Hippocampal formation (tissue), 2 donors: ENCODE measurements at places on chromosomes 5 and 9.

- no peak for DNase-seq
Measured at GRCh38 chr5:73445665-73446630, 2.6 kb downstream of the FOXD1 start.

GRCh38 chr5:180380441-180380840, 27.3 kb upstream of the GFPT2 start:
- no peak for DNase-seq

GRCh38 chr9:133155156-133155555, 8.6 kb downstream of the GBGT1 start:
- DNase-seq = no peak

GRCh38 chr5:54484219-54484894, 28.9 kb downstream of the HSPB3 start:
- no peak for DNase-seq

DNA sequence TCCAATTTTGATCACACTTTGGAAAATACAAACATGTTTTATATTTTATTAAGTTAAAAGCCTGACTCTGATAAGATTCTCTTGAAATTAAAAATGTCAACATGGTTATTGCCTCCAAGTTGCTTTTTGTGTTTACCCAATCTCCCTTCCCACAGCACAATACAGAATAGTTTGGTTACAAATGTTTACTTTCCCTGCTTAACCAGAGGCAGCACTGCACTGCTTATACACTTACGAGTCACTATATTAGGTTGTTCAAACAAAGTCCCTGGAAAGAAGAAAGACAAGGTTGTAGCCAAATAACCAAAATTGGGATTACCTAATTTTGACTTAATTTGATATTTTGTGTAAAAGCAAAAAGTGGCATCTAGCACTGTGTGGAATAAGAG, 25.9 kb downstream of the SRFBP1 start:
- no peak for DNase-seq

DNA sequence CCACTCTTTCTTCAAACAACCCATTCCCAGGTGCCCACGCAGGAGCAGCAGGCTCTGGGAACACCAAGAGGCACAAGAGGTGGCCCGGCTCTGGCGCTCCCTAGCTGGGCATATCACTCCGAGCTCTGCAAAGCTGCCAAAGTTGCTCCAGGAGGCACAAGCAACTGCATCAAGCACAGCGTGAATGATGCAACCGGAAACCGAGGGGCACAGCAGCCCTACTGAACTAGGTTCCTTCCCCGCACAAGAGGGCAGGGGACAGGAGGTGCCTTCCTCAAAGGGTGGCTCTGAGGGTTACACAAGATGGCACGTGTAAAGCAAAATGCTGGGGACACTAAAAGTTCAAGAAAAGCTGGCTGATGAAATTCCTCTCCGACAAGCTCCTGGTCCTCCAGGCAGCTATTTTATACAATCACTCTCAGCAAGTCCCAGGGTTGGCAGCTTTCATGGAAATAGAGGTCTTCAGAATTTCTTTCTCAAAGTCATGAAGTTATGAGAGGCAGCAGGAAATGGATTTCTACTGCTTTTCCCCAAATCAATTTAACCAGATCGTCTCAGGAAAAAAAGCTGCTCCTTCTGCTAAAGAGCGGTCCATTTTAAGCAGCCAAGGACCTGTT, 22.9 kb downstream of the PSMB7 start:
- DNase-seq = no peak

DNA sequence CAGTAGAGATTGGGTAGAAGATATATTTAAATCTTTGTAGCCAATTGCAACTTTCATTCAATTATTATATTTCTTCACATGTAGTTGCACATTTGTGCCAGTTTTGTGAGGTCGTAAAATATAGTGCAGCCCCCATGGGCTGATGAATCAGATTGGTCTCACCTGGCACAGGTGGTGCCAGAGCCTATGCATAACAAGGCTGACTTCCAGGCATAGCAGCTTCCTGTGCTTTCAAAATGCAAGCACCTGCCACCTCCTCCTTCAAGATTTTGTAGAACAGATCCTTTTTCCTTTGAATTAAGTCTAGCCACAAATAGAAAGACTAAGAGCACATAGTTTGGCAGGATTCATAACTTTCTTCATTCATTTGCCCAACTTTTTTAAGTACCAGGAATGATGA, 87.1 kb downstream of the STARD4 start:
- no peak for DNase-seq

GRCh38 chr5:180815293-180815917, 12.8 kb upstream of the MGAT1 start:
- DNase-seq = no peak

DNA sequence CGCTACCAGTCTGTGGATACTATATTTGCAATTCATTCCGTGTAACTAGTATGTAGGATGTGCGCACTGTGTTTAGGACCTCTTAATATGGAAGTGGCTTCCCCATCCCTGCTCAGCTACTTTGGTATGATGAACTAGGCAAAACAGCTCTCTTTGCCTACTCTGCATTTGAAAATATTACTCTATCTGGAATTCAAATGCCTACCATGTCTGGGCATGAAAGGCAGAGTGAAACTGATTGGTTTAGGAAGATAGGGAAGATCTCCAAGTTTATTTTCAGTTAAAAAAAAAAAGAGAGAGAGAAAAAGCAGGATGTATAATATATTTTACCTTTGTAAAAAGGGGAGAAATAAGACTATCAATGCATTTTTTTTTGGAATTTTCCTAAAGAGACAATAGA, 74.1 kb upstream of the ELL2 start:
- DNase-seq = no peak

DNA sequence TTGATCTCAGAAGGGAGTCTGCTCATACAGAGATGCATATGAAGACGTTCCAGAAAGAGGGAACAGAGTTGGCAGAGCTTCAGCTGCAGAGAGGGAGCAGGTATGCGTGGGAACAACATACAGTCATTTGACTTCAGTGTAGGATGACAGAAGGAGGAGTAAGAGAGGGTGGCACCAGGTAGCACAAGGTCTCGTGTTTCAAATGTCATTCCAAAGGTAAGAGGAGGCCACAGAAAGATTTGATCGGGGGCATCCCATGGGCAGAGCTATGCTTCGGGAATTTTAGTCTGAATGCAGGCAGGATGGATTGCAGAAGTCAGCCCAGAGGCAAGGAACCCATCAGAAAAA, 367.1 kb downstream of the CDK5RAP2 start:
- DNase-seq = no peak

GRCh38 chr9:72980600-72981265, 27.9 kb upstream of the ALDH1A1 start:
- DNase-seq = no peak

GRCh38 chr5:102733534-102733933, 21.6 kb upstream of the PAM start:
- no peak for DNase-seq

DNA sequence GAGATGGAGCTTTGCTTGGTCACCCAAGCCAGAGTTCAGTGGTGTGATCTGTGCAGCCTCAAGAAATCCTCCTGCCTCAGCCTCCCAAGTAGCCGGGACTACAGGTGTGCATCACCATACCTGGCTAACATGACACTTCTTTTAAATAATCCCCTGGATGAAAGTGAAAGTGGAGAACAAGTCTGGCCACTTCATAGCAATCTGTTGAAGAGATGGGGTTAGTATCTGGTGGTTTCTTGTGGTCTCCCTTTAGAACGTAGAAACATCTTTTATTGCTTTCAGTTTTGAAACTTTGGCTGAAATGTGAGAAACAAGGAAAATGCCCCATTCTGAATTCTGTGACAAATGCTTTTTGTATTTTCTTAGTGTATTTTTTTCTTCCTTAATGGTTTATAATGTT, 452.5 kb upstream of the RIOK2 start:
- DNase-seq = no peak

- DNase-seq = peak; percentile 68
Measured at GRCh38 chr9:73565833-73566465, 414.3 kb downstream of the ANXA1 start.

- no peak for DNase-seq
Measured at GRCh38 chr9:108582726-108583125, 273.1 kb downstream of the ACTL7B start.

DNA sequence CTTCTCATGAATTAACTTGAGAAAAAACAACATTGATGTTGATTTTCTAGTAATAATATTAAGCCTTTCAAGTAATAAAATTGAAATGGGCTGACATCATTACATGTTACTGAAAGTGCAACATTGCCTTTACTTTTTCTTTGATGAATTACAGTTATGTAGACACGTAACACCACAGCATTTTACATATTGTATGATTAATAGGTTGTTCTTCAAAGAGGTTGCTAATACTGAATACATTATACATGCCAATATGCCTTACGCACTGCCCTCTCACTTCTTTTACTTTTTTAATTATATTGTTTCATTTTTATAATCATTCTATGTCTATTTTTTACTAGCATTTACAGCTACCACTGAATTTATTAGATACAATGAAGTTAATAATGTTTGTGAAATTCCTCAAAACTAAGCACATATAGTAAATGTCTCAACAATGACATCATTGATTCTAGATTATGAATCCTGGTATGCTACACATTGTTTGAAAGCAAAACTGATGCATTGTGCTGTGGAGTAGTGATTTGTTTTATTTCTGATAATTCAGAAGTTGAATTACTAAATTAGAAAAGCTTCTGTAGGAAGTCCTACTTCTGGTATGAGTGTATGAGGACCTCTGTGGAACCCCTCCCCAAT, 464.4 kb upstream of the IZUMO3 start:
- DNase-seq = no peak

- no peak for DNase-seq
Measured at GRCh38 chr9:125839317-125839716, 92.1 kb downstream of the PBX3 start.

- no peak for DNase-seq
Measured at GRCh38 chr9:35357826-35358225, 132.1 kb upstream of the RUSC2 start.

GRCh38 chr5:18276939-18277338, 642.7 kb downstream of the TAF11L14 start:
- DNase-seq = no peak

- DNase-seq = peak; percentile 91
Measured at GRCh38 chr9:97982683-97983588, at the start of gene ANP32B. Gene ANP32B (plus strand): TSS chr9:97983341. CDS start chr9:97983556, 215 bp downstream.

GRCh38 chr9:33375238-33375840, 27.0 kb downstream of the AQP7 start:
- peak; percentile 47 for DNase-seq

GRCh38 chr5:65663804-65664521, 39.1 kb downstream of the SHLD3 start:
- DNase-seq = no peak

- no peak for DNase-seq
Measured at GRCh38 chr9:135265931-135266330, 178.5 kb downstream of the OLFM1 start.

GRCh38 chr5:29833394-29833793, 1360.1 kb upstream of the CDH6 start:
- DNase-seq = no peak

GRCh38 chr5:174532455-174533453, 191.6 kb upstream of the MSX2 start:
- DNase-seq = peak; percentile 17

- no peak for DNase-seq
Measured at GRCh38 chr9:18154661-18155060, 319.3 kb upstream of the ADAMTSL1 start.

DNA sequence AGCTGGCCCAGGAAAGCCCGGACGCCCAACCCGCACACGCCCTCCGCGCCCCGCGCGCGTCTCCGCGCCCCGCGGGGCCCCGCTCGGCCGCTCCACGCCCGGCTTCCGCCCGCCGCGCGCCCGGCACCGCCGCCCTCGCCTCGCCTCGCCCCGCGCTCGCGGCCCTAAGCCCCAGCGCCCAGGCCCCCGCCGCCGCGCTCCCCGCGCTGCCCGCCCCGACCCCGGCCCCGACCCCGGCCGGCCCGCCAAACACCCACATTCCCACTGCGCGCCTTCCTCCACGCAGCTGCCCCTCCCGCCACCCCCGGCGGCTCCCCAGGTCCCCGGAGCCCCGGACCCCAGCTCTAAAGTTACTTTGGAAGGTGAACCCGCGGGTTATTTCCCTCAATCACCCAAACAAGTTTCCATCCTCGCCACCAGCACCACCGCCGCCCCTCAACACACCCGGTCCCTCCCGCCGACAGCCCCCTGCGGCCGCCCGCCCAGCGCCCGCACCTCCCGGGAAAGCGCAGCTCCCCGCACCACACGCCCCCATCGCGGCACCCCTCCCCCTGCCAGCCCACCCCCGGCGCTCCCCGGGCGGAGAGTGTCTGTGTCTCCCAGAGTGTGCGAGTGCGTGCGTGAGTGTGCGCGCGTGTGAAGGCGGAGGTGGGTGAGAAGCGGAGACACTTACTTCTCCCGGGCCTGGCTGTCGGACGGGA, 439 bp downstream of the SSBP2 start:
- no peak for DNase-seq

DNA sequence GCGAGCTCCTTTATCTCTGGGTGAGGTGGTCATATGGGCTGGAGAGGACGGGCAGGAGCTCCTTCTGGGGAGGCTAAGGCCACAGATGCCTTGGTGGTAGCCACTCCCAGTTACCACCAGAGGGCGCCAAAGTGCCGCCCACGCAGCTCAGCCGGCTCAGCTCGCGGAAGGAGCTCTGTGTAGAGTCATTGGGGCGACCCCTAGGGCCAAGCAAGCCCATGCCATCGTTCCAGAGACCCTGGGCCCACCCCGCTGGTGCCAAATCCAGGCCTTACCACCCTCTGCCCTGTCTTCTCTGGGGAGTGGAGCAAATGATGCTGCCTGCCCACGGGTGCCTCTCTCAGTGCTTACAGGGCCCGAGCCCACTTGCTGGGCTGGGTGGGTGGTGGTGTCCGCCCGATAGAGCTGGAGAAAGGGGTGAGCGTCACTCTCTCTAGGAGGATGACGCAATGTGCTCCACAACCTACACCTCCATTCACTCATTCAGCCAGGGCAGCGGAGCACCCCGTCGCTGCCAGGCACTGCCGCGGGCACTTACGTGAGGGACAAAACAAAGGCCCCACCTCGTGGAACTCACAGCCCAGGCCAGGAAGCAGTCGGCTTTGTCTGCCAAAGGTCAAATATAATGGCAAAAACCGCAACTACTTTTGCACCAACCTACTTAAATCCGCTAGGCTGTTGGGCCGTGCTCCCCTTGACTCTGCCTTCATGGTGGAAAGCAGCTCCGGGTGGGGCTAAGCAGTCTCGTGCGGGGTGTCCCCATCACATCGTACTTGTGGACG, 13.8 kb downstream of the TSPAN17 start:
- peak; percentile 59 for DNase-seq

DNA sequence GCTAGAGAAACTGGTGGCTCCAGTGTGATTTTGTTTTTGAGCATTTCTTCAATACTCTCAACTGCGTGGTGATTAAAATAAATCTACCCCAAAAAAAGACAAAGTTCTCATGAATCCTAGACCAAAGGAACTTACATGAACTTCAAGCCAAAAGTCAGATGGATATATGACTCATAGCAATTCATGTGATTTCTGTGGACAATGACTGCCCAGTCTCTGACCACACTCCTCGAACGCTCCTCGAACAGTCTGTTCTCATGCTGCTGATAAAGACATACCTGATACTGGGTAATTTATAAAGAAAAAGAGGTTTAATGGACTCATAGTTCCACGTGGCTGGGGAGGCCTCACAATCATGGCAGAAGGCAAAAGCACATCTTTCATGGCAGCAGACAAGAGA, 46.4 kb upstream of the CEP78 start:
- DNase-seq = no peak

DNA sequence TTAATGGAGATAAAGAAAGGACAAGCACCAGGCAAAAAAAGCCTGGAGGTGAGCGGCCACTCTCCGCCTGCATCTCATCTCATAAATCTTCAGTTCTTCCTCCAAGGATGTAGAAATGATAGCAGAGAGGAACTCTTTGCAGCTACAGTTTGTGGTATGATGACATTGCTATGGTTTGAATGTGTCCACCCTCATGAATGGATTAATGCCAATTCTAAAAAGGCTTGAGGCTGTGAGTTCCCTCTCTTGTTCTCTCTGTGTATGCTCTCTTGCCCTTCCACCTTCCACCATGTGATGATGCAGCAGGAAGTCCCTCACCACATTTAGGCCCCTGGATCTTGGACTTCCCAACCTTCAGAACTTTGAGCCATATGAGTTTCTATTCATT, 126.4 kb downstream of the SPOCK1 start:
- DNase-seq = no peak
